ENCODE measurements at places on chromosomes 7 and 10.

DNA sequence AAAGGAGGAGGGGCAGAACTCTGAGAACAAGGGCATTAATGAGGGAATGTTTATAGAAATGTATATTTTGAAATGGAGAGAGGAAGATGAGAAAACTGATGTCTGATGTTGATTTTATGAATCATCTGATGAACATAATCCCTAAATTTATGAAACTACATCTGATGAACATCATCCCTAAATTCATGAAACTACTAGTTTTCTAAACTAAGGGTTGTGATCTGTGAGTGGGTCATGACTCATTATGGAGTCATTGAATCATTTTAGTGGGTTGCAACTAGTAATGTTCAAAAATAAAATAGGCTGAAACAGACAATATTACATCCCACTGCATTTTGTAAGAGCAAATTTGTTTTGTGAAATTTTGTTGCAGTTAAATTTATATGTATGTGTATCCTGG, 442.6 kb upstream of the TEX47 start:
- DNase-seq, result no peak

DNA sequence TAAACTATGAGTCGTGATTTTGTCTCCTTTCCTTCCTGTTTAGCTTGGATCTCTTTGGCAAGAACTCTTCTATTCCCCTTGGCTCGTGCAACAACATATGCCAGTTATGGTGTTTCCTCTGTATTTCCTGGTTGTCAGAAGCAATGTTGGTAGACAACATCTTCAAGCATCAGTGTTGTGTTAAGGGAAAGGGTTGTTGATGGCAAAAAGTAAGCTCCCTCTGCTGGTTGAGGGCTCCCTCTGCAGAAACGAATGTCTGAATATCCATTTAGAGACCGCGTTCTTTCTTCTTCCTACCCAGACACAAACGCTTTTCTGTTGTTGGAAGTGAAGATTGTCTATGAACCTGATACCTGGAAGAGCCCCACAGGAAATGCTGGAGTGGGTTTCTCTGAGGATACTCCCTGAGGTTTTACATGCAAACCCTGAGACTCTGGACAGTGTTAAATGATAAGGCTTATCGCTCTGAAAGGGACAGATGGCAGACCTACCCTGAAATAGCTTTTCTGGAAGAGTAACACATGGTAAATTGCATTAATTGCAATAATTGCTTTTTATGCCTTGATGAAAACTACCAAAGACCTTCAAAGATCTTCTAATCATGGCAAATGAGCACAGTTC, 23.5 kb upstream of the C1QL3 start:
- no peak for DNase-seq

DNA sequence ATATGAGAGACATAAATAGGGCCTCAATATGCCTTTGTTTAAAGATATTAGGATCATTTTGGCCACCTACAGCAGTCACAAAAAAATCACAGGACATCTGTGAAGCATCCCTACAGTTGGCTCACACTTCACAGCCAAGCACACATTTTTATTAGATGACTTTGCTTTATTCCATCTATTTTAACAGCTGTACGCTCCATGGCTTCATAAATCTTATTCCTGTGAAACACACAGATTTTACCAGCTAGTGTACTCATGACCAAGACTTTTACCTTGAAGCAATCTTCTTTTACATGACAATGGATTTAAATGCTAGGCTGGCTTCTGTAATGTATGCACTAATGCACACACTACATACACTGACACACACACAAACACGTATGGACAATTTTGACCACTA, 254.8 kb upstream of the PITRM1 start:
- no peak for DNase-seq

DNA sequence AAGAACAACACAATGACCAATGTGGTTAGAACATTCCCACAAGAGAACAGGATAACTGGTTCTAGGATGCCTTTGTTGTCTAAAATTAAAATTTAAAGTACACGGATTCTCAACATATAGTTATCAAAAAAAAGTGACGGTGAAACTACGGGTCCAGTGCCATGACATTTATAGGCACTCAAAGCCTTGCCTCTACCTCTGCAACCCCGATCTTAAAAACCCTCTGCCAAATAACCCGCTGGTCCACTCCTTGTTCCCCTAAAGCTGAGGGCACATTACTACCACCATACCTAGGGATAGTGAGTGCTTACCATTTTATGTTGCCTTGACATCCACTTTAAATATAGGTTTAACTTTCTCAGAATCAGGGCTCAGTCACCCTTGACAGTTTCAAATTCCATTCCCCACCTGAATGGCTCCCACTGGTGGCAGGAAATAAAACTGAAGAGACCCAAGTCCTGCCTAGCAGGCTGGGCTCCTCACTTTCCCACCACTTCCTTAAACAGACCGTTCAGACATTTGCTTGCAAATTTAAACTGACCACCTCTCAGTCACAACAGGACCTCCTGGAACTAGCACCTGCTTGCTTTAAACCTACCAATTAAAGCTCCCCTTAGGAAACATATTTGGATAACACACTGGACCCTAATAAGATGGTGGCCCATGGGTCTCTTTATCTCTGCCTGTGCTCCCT, 169.9 kb upstream of the ASAH2 start:
- DNase-seq, result no peak

GRCh38 chr10:78963074-78964034, 105.4 kb upstream of the ZMIZ1 start:
- DNase-seq, result no peak

- no peak for DNase-seq
Observed at GRCh38 chr10:22317076-22317370, 835 bp downstream of the COMMD3 start.

GRCh38 chr7:3927446-3928110, 626.5 kb downstream of the SDK1 start:
- DNase-seq, result no peak

- no peak for DNase-seq
Observed at GRCh38 chr7:33809228-33809627, 96.1 kb upstream of the BMPER start.

- DNase-seq, result no peak
Observed at GRCh38 chr10:48805848-48806247, 121.2 kb downstream of the WDFY4 start.

DNA sequence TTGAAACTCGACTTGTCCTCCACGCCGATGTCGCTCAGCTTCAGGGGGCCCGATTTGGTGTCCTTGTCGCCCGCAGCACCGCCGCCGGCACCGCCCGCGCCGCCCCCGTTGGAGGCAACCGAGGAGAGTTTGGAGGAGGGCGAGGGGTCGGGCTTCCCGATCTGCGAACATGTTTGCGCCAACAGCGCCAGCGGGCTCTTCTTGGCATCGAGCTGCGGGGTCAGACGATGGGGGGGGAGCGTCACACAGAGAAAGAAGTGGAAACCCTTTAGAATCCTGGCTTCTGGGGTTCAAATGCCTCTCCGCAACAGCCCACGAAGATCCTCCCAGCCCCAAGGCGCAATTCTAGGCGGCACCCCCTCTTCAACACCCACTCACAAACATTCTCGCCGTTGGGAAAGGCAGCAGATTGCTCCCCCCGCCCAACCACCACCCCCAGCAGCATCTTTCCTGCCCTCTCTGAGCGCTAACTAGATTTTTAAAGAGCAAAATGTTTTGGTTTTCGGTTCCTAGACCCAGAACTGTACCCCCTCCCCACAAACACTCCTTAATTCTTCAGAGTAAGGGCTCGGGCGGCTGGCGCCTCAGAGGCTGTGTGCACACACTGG, 1.3 kb downstream of the ZNF503 start:
- no peak for DNase-seq

GRCh38 chr7:112206991-112207592, 597 bp downstream of the ZNF277 start:
- DNase-seq, result no peak

- no peak for DNase-seq
Observed at GRCh38 chr7:11570205-11570604, 261.8 kb downstream of the THSD7A start.

DNA sequence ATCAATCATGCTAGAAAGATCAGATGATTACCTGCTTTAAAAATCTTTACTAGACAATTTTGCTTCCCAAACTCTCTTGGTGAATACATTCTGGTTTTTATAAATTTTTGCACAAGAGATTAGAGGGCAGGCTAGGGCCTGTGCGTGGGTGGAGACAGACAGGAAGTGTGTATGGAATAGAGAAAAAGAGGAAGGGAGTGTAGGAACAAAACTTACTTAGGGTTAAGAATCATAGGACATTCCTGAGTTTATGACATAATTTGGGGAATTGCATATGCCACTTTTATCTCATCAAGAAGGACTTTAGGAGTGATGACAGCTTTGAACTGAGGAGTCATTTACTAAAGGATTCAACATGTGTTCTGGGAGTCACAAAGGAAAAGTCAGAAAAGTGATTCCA, 31.3 kb downstream of the LAMB1 start:
- DNase-seq, result no peak

- DNase-seq, result no peak
Observed at GRCh38 chr7:137329411-137329810, 14.1 kb downstream of the PTN start.

GRCh38 chr7:44265728-44266127, 59.7 kb downstream of the CAMK2B start:
- no peak for DNase-seq

Data from activated T-helper 1 cell treated with anti-CD3 and anti-CD28 coated beads, Interleukin-2, amount 50 U/mL, for 16 hours (primary cell).